ENCODE measurements at places on chromosomes 16 and 17. TPM values are rescaled to one million over a fixed set of nuclear protein-coding genes. Genes with fewer than 3 reads are reported as not detected.

- H3K27me3 ChIP-seq, result no peaks in the 10 kb centered on the region
- no peak overlapping the region for H3K4me3 ChIP-seq
- H3K36me3 ChIP-seq, result no peaks in the 10 kb centered on the region
- DNase-seq, result peak; percentile 64
Measured at GRCh38 chr16:79137426-79137939, 463.1 kb downstream of the MAF start.

The ARHGAP23 gene
- 67.1 TPM for total RNA-seq

- no peaks in the 10 kb centered on the region for H3K27me3 ChIP-seq
- peak; percentile 21 for DNase-seq
- peaks cover 21% of the 10 kb centered on the region for H3K4me1 ChIP-seq
- H3K27ac ChIP-seq, result peak overlapping the region; percentile 96
- peak overlapping the region; percentile 65 for H3K4me3 ChIP-seq
Measured at GRCh38 chr17:32349503-32349853, 479 bp upstream of the ZNF207 start.

DNA sequence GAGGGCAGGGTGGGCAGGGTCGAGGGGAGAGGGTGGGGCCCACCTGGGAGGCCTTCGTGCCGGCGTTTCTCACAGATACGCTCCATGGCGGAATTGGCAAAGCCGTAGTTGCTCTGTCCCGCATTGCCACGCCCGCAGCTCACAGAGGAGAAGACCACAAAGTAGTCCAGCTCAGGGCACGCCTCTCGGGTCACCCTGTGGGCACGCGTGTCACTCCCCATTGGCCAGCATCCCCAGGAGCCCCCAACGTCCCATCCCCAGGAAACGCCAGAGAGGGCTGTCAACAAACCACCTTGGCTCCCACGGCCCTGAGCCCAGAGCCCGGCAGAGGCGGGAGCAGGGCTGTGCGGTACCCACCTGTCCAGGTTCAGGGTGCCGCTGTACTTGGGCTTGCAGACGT is 16.1 kb downstream of the FASN start:
- H3K36me3 ChIP-seq, result peaks cover 38% of the 10 kb centered on the region
- no peak overlapping the region for H3K27ac ChIP-seq
- H3K4me3 ChIP-seq, result no peak overlapping the region
- no peaks in the 10 kb centered on the region for H3K4me1 ChIP-seq
- DNase-seq, result no peak

GRCh38 chr16:7714775-7715174 is 382.1 kb downstream of the RBFOX1 start:
- H3K36me3 ChIP-seq, result no peaks in the 10 kb centered on the region
- DNase-seq, result no peak
- H3K4me1 ChIP-seq, result no peaks in the 10 kb centered on the region
- H3K27ac ChIP-seq, result no peak overlapping the region
- no peaks in the 10 kb centered on the region for H3K27me3 ChIP-seq
- H3K4me3 ChIP-seq, result no peak overlapping the region

DNA sequence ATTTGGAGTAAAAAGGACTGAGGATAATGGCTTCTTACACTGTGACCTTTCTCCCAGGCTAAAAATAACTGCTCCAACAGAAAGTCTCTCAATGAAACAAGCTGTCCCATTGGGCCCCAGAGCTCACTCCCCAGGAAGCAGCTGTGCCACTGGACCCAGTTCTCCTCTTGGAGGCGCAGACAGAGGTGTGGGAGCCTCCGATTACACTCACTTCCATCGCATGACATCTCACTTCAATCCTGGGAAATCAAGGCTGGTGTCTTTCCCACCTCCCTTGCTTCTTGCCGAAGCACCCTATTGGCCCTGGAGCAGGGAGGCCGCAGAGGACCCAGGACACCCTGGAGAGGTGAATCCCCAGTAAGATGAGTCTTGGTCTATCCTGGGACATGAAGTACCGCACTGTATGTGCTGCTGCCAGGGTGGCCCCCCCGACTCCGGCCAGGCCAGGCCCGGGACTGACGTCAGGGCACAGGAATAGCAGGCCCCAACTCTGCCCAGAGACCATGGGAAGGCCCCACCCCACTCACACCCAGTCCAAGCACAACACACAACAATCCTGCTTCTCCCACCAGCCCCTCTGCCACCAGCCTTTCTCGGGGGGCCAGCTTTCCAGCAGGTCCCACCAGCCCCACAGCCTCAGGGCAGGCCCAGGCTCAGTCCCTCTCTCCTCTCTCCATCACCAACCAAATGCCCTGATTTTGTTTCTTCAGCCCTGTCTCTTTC is 29.5 kb downstream of the SRL start:
- H3K4me3 ChIP-seq, result no peak overlapping the region
- peak overlapping the region; percentile 64 for H3K27ac ChIP-seq
- no peaks in the 10 kb centered on the region for H3K27me3 ChIP-seq

The CLEC18B gene
- 2.7 TPM for total RNA-seq

- H3K27me3 ChIP-seq, result no peaks in the 10 kb centered on the region
- no peak for DNase-seq
- no peaks in the 10 kb centered on the region for H3K36me3 ChIP-seq
- no peaks in the 10 kb centered on the region for H3K4me1 ChIP-seq
- H3K4me3 ChIP-seq, result no peak overlapping the region
Measured at GRCh38 chr16:47774661-47775060, 313.5 kb downstream of the PHKB start.

The GDPD1 gene
- 1.5 TPM for total RNA-seq

GRCh38 chr16:71675380-71675779 is 49.1 kb downstream of the PHLPP2 start:
- peaks cover 95% of the 10 kb centered on the region for H3K36me3 ChIP-seq
- no peak for DNase-seq
- H3K4me1 ChIP-seq, result no peaks in the 10 kb centered on the region
- no peak overlapping the region for H3K27ac ChIP-seq
- no peaks in the 10 kb centered on the region for H3K27me3 ChIP-seq

- DNase-seq, result peak; percentile 43
- H3K27me3 ChIP-seq, result peaks cover 37% of the 10 kb centered on the region
- no peak overlapping the region for H3K4me3 ChIP-seq
- H3K4me1 ChIP-seq, result no peaks in the 10 kb centered on the region
- no peaks in the 10 kb centered on the region for H3K36me3 ChIP-seq
Measured at GRCh38 chr17:6666077-6666521, 14.5 kb downstream of the C17orf100 start.

DNA sequence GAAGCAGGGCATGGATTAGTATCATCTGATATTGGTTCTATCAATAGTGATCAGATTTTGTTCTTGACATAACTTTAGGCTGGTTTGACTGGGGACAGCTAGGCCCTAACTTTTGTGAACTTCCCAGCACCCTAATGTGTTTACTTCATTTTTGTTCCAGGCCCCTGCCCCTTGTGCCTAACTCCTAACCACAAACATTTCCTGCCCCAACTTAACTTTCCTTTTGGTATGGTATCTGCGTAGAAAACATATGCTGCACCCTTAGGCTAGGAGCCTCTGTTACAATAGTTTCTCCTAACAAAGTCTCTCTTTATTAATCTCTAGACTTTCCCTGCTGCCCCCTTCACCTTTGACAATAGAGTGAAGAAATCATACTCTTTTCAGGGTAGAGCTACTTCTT is 2.5 kb downstream of the ADPRM start:
- no peak for DNase-seq
- no peaks in the 10 kb centered on the region for H3K4me1 ChIP-seq
- H3K36me3 ChIP-seq, result no peaks in the 10 kb centered on the region
- no peaks in the 10 kb centered on the region for H3K27me3 ChIP-seq

- H3K4me3 ChIP-seq, result peak overlapping the region; percentile 51
- H3K27me3 ChIP-seq, result no peaks in the 10 kb centered on the region
- H3K36me3 ChIP-seq, result peaks cover 10% of the 10 kb centered on the region
- H3K27ac ChIP-seq, result no peak overlapping the region
- DNase-seq, result no peak
- H3K4me1 ChIP-seq, result peaks cover 47% of the 10 kb centered on the region
Measured at GRCh38 chr16:4114257-4115208, 1.7 kb downstream of the ADCY9 start.

The ATPAF2 gene
- total RNA-seq, result 24.0 TPM

The OTOP2 gene
- total RNA-seq, result not detected

- DNase-seq, result no peak
- H3K27ac ChIP-seq, result no peak overlapping the region
- H3K4me1 ChIP-seq, result no peaks in the 10 kb centered on the region
- H3K36me3 ChIP-seq, result no peaks in the 10 kb centered on the region
- H3K4me3 ChIP-seq, result no peak overlapping the region
- H3K27me3 ChIP-seq, result no peaks in the 10 kb centered on the region
Measured at GRCh38 chr17:2825253-2825970, 29.2 kb downstream of the RAP1GAP2 start.

- no peak overlapping the region for H3K27ac ChIP-seq
- H3K4me3 ChIP-seq, result no peak overlapping the region
- DNase-seq, result no peak
- no peaks in the 10 kb centered on the region for H3K4me1 ChIP-seq
- H3K27me3 ChIP-seq, result peaks cover 6% of the 10 kb centered on the region
- H3K36me3 ChIP-seq, result no peaks in the 10 kb centered on the region
Measured at GRCh38 chr17:74020522-74020921, 183.0 kb upstream of the RPL38 start.

- DNase-seq, result no peak
- no peaks in the 10 kb centered on the region for H3K27me3 ChIP-seq
- no peaks in the 10 kb centered on the region for H3K36me3 ChIP-seq
- H3K4me3 ChIP-seq, result no peak overlapping the region
- peaks cover 13% of the 10 kb centered on the region for H3K4me1 ChIP-seq
Measured at GRCh38 chr17:75995385-75995925, 5.2 kb upstream of the CDK3 start.
